Uterine smooth muscle cell (primary cell): ENCODE measurements at places on chromosomes 4 and X. TPM values are rescaled to one million over a fixed set of nuclear protein-coding genes. Genes with fewer than 3 reads are reported as not detected.

The LNX1 gene
- total RNA-seq = 0.11 and 0.25 TPM in 2 replicates

The DTHD1 gene
- total RNA-seq = under 0.01 TPM in 1 of 2 replicates, not detected in the other

The DKK2 gene
- 0.25 and 0.33 TPM in 2 replicates for total RNA-seq

The HPGD gene
- 1.5 and 9.8 TPM in 2 replicates for total RNA-seq

The ABLIM2 gene
- 0.25 TPM in 1 of 2 replicates, not detected in the other for total RNA-seq

The RENBP gene
- 1.4 and 2.0 TPM in 2 replicates for total RNA-seq

The FANCB gene
- total RNA-seq = 10.1 and 15.2 TPM in 2 replicates

The PSAPL1 gene
- not detected in 2 replicates for total RNA-seq

The LRCH2 gene
- total RNA-seq = 15.8 and 20.5 TPM in 2 replicates

The GABRQ gene
- total RNA-seq = 0.87 and 2.5 TPM in 2 replicates

The TMSB15A gene
- total RNA-seq = 3.2 and 8.7 TPM in 2 replicates

The MED28 gene
- 13.6 and 14.1 TPM in 2 replicates for total RNA-seq

The TASL gene
- not detected in 2 replicates for total RNA-seq

The WAS gene
- 0.22 and 0.25 TPM in 2 replicates for total RNA-seq

The SUPT20HL2 gene
- 0.22 TPM in 1 of 2 replicates, not detected in the other for total RNA-seq

The H2BW2 gene
- total RNA-seq = not detected in 2 replicates
